ENCODE measurements at places on chromosomes 7 and 10.

DNA sequence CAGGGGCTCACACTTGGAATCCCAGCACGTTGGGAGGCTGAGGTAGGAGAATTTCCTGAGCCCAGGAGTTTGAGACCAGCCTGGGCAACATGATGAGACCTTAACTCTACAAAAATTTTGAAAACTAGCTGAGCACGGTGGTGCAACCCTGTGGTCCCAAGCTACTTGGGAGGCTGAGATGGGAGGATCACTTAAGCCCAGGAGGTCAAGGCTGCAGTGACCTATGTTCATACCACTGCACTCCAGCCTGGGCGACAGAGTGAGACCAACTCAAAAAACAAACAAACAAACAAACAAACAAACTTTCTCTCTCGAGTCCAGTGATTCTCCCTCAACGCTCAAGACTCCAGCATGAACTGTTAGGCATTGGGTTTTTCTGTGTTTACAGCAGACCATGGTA lies 2.0 kb upstream of the TYSND1 start:
- no peak for DNase-seq

GRCh38 chr10:76255241-76255640 lies 823.8 kb downstream of the LRMDA start:
- no peak for DNase-seq

DNA sequence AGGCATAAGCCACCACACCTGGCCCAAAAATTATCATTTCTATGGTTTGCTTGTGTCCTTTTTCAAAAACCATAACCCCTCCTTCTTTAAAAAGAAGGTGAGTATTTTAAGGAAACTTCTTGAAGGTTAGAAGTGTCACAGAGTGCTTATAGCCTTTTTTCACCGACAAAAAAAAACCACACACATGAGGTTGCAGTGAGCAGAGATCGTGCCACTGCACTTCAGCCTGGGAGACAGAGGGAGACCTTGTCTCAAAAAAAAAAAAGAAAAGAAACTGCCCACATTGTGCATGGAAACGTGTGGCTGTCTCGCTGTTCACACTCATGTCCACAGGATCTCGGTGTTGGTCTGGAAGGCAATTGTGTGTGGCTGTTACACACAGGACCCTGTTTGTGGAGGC lies 157.4 kb upstream of the PFKP start:
- DNase-seq = no peak

DNA sequence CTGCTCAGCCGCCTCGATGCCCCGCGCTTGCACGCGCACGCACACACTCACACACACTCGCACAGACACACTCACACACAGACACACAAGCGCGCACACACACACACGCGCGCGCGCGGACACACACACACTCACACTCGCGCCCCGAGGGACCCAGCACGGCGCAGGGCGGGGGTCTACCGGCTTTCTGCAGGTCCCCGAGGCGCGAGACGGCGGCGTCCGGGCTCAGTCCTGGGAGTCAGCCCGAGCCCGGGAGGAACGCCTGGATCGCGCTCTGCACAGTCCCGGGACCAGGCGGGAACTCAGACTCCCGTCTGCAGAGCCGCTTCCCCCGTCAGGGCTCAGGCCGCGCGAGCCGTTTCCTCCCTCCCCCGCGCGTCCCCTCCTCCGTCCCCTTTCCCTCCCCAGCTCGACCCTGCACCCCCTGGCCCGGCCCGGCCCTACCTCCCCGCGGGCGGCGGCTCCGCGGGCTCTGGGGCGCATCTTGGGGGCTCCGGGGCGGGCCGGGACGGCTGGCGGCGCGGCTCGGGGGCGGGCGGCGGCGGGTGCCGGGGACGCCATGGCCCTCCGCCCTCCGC lies 464 bp downstream of the DENND2A start:
- peak; percentile 17 for DNase-seq

DNA sequence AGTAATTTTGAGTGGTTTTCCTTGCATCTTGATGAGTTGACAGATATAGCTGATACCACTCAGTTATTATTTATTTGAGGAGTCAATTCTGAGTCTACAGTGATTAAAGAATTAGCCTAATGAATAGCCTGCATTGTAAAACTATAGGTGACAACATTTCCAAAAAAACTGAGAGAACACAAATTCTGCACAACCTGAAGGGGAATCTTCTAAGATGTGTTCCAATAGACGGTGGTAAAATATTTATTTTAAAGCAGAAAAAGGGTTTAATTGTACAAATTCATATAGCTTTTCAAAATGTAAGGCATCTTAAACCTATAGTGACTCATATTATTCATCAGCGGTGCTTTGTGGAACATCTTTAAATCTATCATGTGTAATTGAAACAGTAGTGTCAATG lies 200.4 kb downstream of the RNLS start:
- no peak for DNase-seq

DNA sequence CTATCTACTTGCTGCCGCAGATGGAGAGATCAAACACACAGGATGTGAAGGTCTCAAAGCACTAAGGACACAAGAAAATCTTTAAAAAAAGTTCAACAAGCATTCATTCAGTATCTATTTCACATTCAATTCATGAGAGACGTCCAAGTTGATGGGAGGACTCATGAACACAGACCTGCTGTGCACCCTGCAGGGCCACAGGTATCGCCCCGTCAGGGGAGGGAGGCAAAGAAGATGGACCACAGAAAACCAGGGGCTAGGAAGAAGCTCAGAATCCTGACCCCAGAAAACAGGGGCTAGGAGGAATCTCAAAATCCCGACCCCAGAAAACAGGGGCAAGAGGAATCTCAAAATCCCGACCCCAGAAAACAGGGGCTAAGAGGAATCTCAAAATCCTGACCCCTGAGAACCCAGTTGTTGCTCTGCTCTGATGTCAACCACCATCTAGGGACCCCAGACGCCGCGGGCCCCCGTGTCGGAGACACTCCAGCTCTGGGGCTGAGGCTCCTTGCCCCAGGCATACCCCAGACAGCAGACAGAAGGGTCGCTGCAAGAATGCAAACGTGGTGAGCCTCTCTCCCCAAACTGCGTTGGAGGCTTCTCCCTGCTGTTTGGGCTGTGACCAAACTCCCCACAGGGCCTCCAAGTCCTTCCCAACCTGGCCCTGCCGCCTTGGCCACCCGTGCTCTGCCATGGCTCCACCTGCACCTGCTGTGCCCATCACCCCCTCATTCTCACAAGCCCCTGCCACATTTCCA lies 197.6 kb downstream of the DIP2C start:
- no peak for DNase-seq

DNA sequence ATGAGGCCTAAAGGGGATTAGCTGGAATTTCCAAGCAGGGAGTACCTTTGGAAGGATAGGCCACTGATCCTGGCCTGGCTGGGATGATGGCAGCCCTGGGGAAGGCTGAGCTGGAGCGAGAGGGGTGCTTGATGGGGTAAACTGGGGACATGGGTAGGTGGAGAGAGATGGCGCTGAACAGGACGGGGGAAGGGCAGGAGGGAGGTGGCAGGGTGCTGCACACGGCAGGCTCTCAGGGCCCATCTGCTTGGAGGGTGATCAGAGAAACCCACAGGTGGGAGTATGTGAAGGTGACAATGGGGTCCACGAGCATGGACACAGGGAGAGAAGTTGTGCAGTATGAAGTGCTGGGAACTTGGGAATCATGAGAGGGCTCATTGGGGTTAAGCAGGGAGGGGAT lies 10.3 kb downstream of the MAT1A start:
- no peak for DNase-seq

DNA sequence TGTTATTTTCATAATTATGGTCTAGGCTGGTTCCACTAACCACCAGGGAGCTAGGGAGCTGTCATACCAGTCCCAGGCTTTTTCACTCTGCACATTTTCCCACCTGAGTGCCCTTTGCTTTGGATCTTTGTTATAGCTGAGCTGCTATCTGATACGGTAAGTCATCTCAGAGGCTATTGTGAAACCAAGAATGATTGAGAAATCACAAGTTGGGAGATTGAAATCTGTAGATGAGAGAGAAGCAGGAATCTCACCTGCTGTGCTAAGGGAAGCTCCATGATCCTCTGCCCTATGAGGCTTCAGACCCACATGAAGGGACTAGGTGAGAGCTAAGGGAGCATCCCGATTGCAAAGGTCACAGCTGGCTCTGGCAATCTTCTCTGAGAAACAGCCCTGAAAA lies 307.8 kb downstream of the REEP3 start:
- DNase-seq = peak; percentile 16

DNA sequence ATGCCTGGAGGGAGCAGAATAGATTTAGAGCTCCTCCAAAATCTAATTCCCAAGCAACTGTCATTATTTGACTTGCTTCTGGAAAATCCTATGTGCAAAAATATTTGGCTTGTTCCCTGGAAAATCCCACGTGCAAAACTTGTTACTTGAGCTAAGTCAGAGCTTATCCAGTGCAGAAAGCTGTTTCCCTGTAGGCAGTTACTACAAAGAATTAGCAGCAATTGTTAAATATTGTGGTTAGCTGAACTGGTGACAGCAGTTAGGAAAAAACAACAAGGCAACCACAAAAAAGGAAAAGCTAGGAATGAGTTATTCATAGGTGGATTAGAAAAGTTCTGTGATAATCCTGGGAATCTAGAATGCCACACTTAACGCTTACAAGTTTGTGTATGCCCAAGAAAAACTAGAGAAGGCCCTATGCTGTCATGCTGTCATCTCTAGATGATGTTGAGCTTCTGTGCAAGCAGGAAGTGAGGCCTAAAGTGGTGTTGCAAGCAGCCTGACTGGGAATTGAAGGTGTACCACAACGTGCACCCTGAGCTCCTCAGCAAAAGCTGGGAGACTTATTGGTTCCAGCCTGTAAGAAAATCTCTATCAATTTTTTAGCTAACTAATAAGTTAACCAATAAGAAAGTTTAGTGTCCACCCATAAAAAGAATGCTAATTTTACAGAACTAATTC lies 738.6 kb upstream of the LRRTM3 start:
- peak; percentile 76 for DNase-seq

- DNase-seq = no peak
These were observed 4.1 kb upstream of the MYH16 start for GRCh38 chr7:99268577-99268908.

DNA sequence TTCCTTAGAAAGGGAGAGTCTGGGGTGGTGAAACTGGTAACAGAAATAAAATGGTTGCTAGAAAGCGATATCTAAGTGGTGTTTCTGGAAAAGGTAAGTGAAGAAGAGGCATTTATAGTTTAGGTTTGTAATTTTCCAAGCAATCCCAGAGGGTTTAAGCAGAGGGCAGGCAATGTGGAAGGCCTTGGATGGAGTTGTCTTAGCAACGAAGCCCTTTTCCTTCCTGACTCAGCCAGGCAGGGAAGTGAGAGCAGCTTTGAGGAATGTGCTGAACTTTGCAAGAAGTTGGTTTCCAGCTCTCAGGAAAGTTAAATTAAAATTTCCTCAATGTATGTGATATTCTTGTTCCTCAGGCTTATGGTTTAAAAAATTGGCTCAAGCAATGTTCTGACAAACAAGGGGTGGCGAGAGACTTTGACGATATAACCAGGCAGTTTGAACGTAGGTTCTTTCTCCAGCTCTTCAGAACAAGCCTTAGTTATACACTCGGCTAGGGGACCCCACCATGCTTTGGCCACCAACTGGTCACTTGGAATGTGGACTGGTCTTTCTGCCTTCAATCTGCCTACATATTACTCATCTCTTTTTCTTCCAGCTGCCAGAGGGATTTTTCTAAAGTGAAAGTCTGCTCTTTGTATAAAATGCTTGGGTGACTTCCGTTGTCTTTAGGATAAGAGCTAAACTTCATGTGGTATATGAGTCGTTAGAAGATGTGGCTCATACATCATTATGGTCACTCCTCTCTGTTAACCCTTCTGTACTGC lies 66.9 kb upstream of the SLC25A13 start:
- DNase-seq = no peak

GRCh38 chr10:127850944-127851343 lies 41.8 kb downstream of the CLRN3 start:
- no peak for DNase-seq

- DNase-seq = peak; percentile 28
These were observed 407.7 kb downstream of the SH2D4B start for GRCh38 chr10:80945264-80945880.

GRCh38 chr7:50632561-50633413 lies 67.6 kb upstream of the DDC start:
- DNase-seq = peak; percentile 62

- DNase-seq = no peak
These were observed 17.8 kb downstream of the ARHGAP22 start for GRCh38 chr10:48587101-48587500.

GRCh38 chr10:133308421-133309099 lies at the start of the genes TUBGCP2 and ZNF511:
TSS of gene TUBGCP2 (minus strand) at chr10:133308872. CDS start at chr10:133302941, 5,931 bp downstream.
TSS of gene ZNF511 (plus strand) at chr10:133308914. CDS start at chr10:133308944, 30 bp downstream.
- peak; percentile 90 for DNase-seq

DNA sequence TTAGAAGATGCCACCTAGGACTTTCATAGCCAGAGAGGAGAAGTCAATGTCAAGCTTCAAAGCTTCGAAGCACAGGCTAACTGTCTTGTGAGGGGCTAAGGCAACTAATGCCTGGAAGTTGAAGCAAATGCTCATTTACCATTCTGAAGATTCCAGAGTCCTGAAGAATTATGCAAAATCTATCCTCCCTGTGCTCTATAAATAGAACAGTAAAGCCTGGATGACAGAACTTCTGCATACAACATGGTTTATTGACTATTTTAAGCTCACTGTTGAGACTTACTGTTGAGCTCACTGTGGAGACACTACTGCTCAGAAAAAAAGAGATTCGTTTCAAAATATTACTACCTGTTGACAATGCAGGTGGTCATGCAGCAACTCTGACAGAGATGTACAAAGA lies 28.6 kb downstream of the TNS3 start:
- no peak for DNase-seq

DNA sequence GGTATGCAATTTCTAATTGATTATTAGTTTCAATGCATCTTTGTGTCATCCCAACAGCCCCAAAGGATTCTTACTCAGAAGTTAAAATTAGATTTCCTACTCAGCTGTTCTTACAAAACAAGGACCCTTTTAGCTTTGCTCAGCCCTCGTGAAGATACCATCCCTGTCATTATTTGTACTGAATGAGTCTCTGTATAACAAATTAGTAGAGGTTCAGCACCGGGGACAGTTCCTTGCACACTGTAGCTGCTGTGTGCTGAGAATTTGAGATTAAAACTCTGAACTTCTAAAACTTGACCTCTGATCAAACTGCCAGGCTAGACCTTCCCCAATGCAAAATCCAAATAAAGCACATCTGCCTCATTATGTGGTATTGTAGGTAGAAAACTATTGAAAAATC lies 299.1 kb downstream of the LHFPL3 start:
- peak; percentile 51 for DNase-seq

DNA sequence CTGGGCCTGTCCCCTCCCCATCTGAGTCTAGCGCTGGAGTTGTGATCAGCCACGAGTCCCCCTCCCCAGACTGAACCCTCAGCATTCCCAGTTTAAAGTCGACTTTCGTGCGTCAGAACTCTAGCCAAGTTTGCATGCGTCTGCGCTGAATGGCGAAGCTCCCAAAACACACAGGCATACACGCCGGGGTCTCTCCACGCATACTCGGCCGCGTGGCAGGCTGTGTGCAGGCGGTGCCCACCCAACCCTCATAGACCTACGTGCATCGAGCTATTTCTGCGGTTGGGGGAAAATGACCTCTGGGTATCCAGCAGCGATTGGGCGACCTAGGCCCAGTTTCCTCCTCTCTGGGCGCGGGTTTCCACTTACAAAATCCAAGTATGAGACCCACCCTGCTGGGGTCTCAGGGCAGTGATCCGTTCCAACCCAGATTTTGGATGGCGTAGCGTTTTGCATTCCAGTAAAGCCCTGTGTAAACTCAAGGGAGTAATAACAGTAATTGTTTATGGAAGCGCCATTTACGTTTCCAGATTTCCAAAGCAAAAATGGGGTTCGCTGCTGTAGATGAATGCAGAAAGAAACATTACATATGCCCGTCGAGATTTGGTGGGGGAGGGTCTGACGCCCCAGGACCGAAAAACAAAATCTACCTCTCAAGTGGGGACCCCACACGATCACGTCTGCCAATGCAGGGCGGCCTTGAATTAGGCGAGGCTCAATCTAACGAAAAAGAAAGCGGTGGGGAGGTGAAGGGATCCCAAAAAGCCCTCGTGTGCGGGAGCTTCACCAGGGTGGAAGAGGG lies 2.0 kb upstream of the HMX3 start:
- DNase-seq = no peak

All from NB4 (cell line).